ENCODE measurements at places on chromosomes 7 and 10.
A peak's percentile ranks its signal among the peaks of the same experiment; 100 is the strongest.

DNA sequence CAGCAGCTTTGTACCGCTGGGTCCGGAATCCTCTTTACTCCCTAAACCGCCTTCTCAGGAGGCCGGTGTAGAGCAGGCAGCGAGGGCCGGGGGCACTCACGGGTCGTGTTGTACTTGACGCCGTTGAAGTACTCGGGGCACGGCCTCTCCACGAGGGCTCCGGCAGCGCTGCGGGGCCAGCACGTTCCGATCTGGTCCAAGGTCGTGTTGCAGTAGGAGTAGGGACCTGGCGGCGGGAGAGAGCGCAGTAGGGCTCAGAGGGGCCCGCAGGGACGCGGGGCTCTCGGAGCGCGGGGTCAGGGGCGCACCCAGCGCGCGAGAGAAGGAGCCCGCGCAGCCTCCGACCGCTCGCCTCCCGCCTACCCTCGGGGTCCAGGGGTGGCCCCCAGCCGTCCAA, 443 bp downstream of the CRHR2 start:
- no peak for DNase-seq

- DNase-seq, result no peak
Measured at GRCh38 chr10:129793479-129793878, 170.6 kb downstream of the EBF3 start.

GRCh38 chr10:10256860-10257259, 760.8 kb upstream of the CELF2 start:
- no peak for DNase-seq

DNA sequence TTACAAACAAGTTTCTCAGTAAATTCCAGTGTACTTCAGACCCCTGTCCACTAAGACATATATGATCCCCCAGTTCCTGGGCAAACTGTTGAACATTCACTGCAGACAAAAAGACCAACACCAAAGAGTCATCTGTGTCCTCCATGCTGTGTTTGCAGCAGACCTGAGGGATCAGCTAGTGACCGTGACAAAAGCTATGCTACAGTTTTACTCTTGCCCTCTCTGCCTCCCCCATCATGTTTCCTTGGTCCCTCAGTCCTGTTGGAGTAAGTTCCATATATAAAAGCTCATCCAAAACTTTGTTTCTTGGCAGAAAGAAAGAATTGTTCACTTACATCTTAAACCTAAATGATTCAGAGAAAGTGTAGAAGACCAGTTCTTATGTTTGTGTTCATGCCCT, 56.1 kb downstream of the PODXL start:
- no peak for DNase-seq

DNA sequence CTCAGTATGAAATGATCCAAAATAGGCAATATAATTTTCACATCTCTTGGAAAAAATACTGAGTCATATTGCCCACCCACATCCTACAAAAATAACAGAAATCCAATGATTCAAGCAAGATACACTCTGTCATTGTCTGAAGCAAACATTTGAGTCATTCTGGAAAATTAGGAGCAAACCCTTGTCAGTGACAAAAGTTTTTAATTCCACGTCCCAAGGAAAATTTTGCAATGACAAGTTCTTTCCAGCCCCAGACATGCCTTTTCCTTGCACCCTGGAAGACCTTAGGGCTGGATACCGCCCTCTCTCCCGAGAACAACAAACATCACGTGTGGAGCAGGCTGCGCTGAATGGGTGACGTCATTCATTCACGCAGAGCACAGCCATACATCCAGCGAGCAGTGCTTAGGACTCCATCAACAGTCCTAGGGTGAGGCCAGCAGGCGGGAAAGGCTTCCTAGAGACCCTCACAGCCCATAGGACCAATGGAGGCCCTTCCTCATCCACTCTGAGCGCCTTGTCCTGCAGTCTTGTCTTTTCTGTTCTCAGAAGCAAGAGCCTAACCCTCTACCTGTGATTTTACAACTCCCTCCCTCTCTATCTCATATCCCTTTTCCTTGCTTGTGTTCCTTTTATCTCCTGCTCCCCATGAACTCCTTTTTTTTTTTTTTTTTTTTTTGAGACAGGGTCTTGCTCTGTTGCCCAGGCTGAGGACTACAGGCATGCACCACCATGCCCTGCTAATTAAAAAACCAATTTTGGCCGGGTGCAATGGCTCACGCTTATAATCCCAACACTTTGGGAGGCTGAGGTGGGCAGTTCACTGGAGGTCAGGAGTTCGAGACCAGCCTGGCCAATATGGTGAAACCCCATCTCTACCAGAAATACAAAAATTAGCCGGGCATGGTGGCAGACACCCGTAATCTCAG, 23.5 kb upstream of the KDM7A start:
- peak; percentile 73 for DNase-seq

DNA sequence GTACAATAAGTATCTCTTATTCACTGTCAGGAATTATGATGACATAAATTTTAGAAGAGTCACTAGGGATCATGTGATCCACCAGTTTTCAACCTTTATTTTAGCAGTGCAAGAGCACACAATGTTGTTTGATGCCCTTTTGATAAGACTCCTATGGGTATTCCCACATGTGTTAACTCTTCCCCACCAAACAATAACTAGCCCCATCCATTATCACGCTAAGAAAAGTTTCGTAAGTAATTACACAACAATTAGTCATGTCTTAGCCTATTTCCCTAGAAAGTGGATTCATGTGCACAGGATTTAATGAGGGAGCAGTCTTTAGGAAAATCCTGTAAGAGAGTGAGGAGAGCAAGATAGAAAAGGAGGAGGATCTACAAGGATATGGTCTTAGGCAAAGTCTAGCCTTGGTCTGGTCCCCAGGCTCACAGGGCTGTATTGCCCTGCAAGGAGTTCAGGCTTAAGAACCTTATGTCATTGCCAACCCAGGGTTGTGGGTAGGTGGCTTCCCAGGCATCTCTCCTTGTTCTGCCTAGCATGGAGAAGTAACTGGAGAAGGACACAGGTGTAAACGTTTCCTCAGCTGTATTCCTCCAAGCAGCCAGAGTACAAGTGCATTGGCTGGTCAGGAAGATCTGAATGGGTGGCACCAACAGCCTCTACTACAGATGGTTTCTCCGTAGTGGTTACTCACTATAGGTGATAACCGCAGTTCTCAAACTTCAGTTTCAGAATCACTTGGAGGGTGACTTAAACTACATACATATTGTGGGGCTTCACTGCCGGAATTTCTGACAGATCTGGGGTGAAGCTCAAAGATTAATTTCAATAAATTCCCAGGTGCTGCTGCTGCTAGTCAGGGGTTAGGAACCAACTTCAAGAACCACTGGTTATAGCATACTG, 574.5 kb downstream of the SUGCT start:
- no peak for DNase-seq

- DNase-seq, result no peak
Measured at GRCh38 chr7:38675494-38676106, 44.4 kb upstream of the AMPH start.

GRCh38 chr10:121183236-121183635, 332.1 kb downstream of the WDR11 start:
- DNase-seq, result no peak

DNA sequence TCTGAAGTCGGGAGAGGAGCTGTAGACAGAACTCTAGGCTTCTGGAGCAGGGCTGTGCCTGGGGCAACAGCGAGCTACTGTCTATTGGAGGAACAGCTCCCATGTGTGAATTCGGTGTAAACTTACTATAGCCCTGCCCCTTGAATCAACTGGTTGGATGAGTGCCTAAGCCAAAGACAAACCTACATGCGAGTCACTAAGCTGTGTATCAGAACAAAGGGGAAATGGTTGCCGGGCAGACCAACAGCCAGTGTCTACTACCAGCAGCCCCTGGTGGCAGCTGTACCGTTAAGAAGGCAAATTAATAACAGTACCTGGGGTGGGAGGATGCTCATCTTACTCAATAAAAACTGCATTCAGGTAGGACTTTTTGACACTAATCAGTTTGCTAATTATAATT, 343.6 kb downstream of the ACTR3B start:
- DNase-seq, result no peak

GRCh38 chr7:1412322-1413261, 46.7 kb downstream of the MICALL2 start:
- DNase-seq, result peak; percentile 93

- DNase-seq, result no peak
Measured at GRCh38 chr7:97818066-97818663, 54.0 kb downstream of the ASNS start.

DNA sequence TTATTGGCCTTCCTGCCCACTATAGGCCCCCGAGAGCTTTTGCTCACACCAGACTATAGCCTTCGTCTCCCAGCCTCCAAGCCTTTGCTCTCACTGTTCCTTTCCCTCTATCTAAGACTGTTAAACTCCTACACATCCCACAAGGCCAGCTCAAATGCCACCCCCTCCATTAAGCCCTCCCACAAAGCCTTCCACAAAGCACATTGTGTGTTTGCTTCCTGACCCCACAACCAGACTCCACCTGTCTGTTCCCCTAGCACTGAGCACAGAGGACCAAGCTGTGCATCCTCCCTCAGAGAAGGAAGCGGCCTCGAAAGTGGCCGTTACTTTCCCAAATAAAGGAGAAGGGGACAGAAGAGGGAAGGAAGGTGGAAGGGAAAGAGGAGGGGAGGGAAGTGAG, 1.3 kb downstream of the LOXL4 start:
- no peak for DNase-seq

- no peak for DNase-seq
Measured at GRCh38 chr10:52665821-52666220, 106.8 kb downstream of the MBL2 start.

DNA sequence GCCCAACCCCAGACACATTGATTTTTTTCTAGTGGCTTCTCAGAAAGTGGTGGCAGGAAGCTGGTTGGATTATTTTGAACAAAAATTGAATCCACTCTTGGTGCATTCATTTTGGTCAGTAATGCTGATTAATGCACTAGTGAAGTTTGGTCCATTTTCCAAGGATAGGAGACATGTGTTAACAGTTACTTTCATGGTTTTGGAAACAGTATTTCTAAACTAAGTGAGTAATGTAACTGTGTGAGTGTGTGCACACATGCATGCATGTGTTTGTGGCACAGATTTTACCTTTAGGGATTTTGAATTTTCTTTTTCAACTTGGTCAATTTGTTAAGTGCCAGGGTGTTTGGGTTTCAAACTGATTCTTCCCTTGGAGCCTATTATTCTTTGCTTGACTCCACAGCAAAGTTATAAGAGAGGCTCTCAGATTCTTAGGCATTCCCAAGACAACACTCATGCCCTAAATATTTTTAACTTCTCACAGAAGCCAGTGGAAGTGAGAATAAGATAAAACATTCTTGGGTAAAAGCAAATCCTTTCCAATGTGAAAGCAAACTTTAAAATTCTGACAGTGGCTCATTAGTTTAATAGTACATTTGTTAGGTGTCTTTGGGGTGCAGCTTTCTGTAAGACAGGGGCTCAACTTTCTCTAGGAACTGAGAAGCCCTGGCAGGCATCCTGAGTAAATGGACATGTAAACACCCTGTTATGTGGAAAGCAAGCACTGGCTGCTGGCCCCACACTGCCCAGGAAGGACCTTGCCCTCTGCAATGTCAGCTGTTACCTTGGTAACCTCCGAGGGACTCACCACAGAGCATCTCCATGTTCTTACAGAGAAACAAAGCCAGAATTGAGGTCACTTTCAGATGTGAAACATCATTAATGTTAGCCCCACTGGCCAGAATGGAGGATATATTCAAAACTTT, 68.4 kb downstream of the ASAH2B start:
- DNase-seq, result no peak

DNA sequence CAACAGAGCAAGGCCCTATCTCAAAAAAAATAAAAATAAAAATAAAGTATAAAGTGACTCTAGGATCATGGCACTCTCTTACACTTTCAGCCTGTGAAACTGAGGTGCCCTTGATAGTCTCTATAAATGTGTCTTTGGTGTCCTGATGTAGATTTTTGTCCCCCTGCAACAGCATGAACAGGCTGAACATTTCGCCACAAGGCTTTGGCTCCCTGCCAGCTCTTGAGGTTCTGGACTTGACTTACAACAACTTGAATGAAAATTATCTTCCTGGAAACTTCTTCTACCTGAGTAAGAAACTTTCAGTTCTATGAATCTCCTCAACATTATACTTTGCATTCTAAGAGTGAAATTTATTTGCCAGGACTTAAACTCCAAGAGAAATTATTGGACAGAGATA, 48.1 kb upstream of the BMS1 start:
- no peak for DNase-seq

GRCh38 chr7:50227726-50228125, 76.8 kb upstream of the IKZF1 start:
- DNase-seq, result no peak

- peak; percentile 32 for DNase-seq
Measured at GRCh38 chr7:85041605-85042216, 145.1 kb downstream of the SEMA3D start.

GRCh38 chr10:126931544-126931943, 26.3 kb downstream of the DOCK1 start:
- DNase-seq, result no peak

DNA sequence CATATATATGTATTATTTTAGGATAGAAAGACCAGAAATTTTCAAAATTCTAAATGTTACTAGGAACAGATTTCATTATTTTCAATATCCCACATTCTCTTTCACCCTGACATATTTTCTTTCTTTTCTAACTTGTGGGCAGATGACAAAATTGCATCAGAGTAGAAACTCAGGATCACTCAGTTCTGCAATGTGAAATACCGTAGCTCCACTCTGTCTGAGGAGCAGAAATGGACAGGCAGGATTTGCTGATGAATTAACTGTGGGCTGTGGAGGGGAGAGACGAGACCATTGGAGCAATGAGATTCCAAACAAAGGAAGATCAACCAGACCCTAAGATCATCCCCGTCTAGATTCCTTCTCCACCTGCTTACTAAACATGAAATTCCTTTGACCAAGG, 37.0 kb upstream of the SVOPL start:
- DNase-seq, result no peak

DNA sequence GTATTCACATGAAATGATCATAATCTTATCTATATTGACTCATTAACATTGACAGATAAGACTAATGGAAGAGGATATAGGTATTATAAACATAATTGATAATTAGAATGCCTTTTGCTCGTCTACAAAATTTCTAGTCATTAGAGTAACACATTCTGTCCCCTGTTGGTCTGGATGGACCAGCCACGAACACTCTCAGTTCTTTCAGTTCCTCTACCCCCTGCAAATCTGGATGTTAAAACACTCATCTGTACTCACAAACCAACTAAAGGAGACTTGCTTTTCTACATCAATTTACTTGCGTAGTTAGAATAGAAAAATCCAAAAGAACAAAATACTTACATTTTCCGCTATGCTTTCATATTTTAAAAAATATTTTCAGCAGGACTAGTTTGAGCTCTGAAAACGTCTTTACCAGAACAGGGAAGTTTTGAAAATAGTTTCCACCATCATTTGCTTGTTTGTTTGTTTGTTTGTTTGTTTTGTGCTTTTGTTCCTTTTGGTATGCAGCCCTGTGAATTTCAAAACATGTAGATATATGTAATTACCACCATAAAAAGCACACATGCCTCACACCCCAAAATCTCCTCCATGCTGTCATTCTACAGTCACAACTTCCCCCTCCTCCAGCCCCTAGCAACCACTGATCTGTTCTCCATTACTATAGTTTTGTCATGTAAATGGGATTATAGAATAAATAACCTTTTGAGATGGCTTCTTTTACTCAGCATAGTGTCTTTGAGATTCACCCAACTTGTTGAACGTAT, 103.8 kb downstream of the FZD1 start:
- DNase-seq, result no peak
